ENCODE measurements at places on chromosomes 2 and 18.

- DNase-seq: no peak
Measured at GRCh38 chr2:47414682-47415458, 11.9 kb downstream of the MSH2 start.

GRCh38 chr2:9844036-9844483, 786 bp downstream of the TAF1B start:
- DNase-seq: no peak

- no peak for DNase-seq
Measured at GRCh38 chr2:53509831-53510388, 257.7 kb upstream of the CHAC2 start.

DNA sequence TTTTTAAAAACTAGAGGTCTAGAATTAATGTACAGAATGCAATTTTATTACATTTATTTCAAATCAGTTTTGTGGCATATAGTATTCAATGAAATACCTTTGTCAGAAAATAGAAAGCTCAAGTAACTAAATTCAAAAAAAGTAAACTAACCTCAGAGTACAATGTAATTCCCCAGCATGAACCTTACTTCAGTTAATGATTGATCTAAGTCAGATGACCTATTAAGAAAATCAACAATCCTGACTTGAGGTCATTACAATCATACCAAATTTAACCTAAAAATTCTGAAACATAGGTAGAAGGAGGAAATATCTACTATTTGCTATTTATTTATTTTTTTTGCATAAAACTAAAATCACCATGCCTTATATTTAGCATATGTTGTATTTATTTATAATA, 142.9 kb downstream of the CCDC102B start:
- no peak for DNase-seq

DNA sequence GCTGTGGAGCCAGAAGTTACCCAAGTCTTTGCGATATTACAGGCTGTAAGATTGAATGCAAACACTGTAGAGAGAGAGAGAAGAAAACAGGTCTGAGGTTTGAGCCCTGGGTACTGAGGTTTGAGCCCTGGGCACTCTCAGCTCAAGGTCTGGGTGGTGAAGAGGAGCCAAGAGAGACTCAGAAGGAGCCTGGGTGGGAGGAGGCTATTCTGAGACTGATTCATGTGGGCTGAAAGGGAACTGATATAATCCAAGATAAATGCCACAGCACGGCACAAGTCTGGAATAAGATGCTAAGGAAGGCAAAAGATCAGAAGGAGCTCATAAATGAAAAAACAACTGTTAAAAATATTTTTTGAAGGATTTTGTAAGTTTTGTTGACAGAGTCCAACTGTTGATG, 407.6 kb upstream of the HS6ST1 start:
- DNase-seq: no peak

DNA sequence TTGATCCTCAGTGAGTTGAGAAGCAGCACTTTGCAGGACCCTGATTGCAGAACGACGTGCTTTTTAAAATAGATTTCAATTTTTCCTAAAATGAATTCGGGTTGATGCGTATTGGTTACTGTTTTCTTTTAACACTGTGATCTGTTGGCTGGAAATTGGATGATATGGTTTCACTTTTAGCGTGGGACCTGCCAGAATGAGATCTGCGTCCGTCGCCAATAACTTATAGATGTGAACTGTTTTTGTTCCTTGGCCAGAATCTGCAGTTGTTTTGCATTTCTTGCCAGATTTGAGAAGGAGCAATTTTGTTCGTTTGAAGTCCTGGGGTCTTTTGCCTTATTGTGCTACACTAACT, 703 bp downstream of the UGGT1 start:
- peak; percentile 10 for DNase-seq

- DNase-seq: no peak
Measured at GRCh38 chr2:191478799-191479679, 198.9 kb upstream of the NABP1 start.

GRCh38 chr2:240701736-240702639, 10.3 kb downstream of the AQP12A start:
- DNase-seq: no peak

DNA sequence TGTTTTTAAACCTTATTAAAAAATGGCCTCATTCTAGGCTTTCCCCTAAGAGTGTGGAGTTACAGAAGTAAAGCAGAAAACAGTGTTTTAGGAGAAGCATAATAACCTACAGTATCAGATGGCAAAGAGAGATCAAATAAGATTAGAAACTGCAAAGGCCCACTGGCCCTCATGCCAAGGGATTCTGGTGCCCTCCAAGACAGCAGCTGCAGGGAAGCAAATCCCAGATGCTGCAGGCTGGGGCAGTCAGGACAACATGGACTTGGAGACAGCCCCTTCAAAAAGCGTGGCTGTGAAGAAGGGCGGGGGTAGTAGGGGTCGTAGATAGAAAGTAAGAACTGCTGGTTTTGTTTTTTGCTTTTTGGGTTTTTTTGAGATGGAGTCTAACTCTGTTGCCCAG, 28.3 kb upstream of the EPG5 start:
- DNase-seq: no peak

DNA sequence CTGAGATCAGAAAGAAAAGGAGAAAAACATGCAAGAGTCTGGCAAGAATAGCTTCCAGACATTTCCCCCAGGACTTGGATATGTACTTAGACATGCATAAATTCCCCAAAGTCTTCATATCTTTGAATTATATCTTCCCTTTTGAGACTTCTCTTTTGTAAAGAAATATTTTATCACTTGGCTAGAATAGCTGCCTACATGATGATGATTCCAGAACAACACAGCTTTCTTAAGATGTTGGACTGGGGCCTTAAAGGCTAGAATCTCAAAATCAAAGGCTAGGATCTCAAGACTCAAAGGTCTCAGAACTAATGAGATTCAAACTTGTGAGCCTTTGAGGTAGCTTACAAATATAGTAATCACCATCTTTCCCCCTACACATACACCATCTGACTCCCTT, 842.3 kb downstream of the BCL11A start:
- DNase-seq: no peak

- no peak for DNase-seq
Measured at GRCh38 chr2:178227187-178227586, 32.9 kb downstream of the OSBPL6 start.

DNA sequence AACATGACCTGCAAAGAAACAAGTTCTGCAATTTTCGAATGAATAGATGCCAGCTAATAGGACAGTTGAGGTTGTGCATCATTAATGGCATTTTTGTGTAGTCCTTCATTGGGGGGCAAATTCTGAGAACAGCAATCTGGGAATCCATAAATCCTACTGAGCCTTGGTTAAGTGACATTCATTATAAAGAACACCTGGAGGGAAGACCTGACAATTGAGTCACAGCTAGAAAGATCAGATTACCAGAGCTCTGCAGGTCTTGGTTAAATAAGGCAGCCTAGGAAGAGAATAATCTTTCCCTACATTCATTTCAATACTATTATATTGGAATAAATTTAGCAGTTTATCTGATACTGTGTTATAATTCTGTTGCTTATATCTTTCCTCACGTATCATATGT, 14.3 kb downstream of the KCNH7 start:
- no peak for DNase-seq

- DNase-seq: no peak
Measured at GRCh38 chr2:74327199-74327598, 16.0 kb downstream of the SLC4A5 start.

GRCh38 chr2:190840569-190841172, 40.0 kb upstream of the GLS start:
- no peak for DNase-seq

DNA sequence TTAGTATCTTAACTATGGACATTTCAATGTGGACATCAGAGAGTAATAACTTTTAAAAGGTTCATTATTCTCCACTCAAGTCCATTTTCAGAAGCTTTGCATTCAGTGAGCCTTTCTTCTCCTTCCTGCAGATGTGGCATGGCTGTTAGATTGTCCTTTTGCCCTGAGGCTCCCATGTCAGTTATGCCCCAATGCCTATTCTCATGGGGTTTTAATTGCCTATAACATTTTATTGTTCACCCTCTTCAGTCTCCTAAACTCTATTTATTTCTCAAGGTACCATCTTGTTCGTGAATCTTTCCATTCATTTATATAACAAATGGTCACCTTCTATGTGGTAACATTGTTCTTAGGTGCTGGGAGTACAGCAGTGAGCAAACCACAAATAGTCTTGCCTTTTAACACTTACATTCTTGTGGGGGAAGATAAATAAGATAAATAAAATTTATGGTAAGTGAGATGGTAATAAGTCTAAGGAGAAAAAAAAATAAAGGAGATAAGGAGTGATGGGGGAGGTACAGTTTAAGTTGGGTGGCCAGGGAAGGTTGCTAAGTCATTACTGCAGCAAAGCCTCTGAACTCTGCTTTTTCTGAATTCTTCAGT, 277.9 kb upstream of the SIX3 start:
- no peak for DNase-seq

DNA sequence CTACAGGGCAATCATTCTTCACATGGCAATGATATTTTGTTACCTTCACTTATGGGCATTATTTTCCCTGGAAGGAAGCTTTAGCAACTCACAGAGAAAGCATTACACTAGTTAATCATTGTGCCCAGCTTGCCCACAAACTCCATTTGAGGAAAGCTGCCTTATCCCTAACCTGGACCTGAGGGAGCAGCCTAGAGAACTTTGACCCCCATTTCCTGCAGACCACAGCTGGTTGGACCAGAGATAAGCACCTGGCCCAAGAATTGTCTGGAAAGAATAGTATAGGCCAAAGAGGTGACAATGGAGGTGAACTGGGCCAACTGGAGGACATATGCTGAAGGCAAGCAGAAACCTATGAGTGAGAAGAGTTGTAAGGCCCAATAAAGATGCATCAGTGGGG, 48.4 kb upstream of the SESTD1 start:
- DNase-seq: no peak

- DNase-seq: no peak
Measured at GRCh38 chr2:6896930-6897759, 19.6 kb downstream of the RSAD2 start.

DNA sequence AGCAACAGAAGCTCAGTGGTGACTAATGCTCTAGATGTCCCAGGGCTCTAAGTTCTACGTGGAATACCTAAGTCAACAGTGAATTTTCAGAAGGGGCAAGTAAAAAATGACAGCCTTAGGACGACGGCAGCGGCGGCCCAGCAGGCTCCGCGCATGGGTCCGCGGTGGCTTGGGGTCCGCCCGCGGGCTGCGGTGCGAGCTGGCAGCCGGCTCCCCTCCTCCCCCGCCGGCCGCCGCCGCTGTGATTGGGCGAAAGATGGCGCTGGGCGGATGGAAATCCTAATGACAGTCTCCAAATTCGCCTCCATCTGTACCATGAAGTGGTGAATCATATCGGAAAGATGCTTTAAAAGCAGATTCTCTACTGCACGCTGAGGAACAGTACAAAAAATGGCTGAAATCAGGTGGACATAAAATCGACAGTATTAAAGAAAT, 74.7 kb downstream of the HNRNPLL start:
- no peak for DNase-seq

DNA sequence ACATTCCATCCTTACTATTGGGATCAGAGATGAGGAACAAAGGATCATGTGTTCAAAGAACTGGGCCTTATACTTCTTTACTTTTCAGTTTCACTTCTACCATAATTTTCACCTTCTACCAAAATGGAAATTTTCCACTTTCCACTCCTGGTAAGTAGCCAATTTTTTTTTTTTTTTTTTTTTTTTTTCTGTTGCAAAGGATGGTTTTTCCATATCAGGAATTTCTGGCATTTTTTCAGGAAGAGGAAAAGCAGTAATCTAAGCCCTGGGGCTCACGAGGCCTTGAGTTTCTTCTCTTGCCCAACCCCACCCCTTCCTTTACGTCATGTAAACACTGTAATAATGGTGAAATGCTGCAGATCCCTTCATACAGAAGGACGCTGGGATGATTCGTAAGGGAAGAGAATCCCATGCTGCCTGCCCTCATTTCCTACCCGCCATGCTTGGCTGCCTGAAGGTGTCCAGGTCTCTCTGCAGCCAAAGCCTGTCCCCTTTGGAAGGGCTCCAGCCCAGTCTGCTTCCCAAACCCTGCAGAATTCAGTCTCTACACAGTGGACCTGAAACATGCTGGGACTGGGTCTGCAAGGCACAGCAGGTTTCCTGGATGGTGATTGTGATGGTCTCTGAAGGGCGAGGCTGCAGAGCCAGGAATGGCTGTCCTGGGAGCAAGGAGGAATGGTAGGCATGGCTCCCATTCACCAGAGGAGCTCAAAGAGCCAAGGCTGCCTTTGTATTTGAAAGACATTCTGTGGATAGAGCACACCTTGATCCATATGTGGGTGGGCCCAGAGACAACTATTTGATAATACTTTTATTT, 57.0 kb downstream of the EFR3B start:
- DNase-seq: no peak

DNA sequence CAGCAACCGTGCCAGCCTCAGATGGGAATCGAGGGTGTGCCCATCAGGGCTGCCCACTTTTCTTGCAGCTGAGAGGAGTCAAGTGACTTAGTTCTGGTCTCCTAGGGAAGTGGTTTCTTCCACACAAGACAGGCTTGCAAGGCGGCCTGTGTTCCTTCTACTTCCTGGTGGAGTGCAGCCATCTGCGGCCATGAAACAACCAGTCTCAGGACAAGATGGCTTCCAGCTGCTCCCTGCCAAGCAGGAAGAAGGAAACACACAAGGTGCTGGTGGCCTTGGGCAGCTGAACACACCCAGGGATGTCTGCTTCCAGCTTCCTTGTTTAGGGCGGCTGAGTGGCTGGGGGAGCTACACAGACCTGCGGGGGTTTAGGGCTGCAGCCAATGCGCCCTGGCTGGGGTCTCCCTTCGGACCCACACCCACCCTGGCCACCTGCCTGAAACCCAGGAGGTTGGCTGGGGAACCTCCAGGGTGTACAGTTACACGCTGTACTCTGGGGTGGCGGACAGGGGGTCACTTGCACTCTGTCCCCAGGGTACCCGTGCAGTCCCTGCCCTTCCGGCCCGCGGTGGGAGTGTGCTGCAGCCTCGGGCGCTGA, 34.7 kb downstream of the PTPN18 start:
- DNase-seq: no peak

DNA sequence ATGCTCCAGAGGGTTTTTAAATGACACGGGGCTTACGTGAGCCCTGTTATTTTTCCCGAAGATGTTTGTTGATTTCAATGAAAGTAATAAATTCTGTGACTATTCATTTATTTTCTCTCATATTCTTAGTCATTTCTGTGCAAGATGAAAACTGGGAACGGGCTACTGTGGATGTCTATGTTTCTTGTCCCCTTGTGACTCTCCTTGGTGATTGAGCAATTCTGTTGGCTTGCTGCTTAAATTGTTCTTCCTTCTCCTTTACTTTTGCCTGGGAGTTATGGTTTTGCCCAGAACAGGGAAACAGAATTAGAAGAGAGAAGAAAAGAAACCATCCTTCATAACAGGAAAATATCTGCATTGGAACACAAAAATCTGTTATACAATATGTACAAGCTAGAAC, 508.2 kb upstream of the DSEL start:
- DNase-seq: no peak

DNA sequence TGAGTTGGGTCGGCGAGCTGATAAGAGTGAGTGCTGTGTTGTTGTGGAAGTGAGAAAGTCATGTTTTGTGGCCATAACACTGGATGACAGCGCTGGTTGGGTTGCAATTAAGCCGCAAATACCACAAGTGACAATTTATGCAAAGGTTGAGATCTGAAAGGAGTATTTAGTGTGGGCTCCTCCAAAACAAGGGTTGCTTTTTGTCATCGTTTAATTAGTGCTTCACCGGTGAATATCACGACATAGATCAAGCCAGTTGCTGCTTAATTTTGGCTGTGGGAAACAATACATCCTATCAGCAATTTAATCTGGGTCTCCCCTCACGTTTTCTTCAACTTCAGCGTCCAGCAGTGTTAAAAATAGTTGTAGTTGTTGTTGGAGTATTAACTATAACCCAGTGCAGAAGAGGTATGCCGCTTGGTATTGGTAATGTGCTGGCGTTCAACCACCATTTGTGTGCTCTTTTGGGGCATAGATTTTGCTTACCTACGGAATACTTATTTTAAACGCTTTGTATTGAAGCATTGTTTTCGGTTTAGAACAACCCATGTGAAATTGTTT, 662 bp downstream of the ACVR2A start:
- no peak for DNase-seq

Measured in renal cortex interstitium (tissue), 15 donors.